ENCODE measurements at places on chromosomes 12 and 14.

GRCh38 chr12:95796982-95797289 is 6.4 kb upstream of the NTN4 start:
- DNase-seq: no peak

DNA sequence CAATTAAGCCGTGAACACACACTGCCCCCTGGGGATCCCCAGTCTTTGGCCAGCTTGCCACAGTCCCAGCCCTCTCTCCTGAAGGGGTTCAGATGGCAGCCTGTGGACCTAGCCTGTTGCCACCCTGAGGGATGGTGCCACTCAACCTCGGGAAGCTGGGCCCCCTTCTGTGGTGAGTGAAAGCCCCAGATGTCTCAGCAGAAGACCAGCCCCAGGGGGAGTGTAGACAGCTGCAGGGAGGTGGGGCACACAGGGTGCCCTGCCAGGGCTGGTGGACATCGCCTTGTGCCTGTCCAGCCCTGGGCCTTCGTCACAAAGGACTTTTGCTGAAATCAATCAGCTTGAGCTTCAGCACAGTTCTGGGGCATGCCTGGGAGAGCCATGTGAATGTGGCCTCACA is 32.4 kb downstream of the C14orf132 start:
- DNase-seq: no peak

- no peak for DNase-seq
Measured at GRCh38 chr12:43898474-43898873, 62.6 kb downstream of the TMEM117 start.

DNA sequence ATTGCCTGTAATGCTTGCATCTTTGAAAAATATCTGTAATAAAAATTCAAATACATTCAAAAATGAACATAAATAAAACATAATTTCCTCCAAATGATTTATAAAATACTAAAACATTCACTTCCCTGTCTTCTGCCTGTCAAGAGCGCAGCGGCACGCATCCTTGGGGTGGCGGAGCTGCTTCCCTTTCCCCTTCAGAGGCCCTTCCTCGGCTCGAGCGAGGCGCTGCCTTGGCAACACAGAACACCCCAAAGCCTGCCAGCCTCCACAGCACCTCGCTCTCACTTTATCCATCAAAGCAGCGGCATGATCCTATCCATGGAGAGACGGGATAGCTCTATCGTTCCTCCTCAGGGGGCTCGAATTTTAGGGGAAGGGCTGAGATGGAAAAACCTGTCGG is 146.2 kb downstream of the GXYLT1 start:
- DNase-seq: no peak

- peak; percentile 40 for DNase-seq
Measured at GRCh38 chr12:4939418-4940023, 29.8 kb downstream of the KCNA1 start.

DNA sequence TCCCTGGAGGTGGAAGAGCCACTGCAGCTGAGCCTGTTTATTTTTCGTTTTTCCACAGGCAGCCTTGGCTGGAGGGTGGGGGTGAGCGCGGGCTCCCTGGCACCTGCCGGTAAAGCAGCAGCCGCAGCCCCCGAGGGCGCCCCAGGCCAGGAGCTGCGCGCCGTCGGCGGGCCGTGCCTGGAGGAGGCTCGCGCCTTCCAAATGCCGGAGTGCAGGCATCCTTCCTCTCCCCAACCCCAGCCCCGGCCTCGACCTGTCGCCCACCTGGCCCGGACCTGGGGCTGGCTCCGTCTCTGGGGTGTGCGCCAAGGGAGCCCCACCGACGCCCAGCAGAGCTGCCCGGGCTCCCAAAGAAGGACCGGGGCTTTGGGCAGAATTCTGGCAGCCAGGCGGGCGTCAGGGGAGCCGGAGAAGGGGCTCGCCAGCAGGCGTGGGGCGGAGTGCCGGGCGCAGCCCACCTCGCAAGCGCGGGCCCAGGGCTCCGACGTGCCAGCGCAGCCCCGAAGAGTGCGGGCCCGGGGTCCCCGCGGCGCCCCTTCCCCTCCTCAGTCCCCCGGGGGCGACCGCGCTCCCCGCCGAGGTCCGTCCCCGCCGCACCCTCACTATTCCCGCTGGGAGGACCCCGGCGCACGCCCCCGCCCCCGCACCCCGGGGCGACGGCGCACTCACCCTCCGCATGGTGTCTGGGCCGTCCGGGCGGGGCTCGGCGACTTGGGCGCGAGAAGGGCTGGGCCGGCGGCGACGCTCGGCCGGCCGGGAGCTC is 130.3 kb downstream of the NDUFA12 start:
- DNase-seq: peak; percentile 54

- DNase-seq: peak; percentile 18
Measured at GRCh38 chr14:96146131-96146771, 58.4 kb upstream of the BDKRB2 start.

GRCh38 chr14:57495416-57495815 is 1.8 kb upstream of the CCDC198 start:
- no peak for DNase-seq

GRCh38 chr12:23204933-23205778 is 580.2 kb downstream of the ETNK1 start:
- DNase-seq: peak; percentile 83

GRCh38 chr12:10385166-10385613 is 4.7 kb downstream of the KLRK1 start:
- DNase-seq: no peak

DNA sequence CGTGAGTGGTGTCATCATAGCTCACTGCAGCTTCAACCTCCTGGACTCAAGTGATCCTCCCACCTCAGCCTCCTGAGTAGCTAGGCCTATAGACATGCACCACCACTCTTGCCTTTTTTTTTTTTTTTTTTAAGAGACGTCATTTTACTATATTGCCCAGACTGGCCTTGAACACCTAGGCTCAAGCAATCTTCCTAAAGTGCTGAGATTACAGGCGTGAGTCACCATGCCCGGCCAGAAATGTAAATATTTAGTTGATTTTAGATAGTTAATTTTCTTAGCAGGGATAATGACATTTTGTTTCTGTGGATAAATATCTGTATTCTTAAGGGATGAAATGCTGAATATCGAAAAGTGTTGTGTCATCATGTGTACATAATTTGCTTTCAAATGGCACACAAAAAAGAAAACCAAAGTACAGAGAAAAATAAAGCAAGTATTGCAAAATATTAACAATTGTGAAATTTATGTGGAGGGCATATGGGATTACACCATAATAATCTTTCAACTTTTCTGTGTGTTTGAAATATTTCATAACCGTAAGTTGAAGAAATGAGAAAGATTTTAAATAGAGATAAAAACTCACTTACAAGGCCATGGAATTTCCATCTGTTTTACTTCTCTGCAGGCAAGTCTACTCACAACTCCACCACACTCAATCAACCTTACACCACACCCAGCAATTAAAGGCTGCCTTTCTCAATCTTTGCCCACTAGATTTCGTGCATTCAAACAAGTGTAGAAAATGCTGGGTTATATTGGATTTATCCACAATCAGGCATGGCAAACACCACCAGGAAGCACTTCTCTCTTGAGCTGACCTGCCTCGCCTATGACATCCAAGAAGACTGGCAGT is 93.7 kb downstream of the SPTSSA start:
- no peak for DNase-seq

DNA sequence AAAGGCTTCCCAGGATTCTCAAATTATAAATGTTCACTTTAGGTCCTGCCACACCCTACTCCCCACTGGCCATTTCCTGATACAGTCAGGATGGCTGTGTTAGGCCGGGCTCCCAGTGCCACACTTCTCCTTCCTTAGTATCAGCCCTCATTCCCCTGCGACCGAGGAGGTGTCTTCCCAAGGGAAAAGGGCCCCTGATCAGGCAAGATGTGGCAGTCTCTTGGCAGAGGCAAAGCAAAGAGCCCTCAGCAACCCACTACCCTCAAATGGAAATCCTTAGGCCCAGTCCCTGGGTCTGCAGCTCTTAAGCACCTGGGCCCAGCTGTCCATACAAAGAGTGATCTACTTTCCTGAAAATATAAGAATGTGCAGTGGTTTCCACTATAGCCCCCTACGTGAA is 96.5 kb upstream of the VASH1 start:
- no peak for DNase-seq

- no peak for DNase-seq
Measured at GRCh38 chr14:74259513-74259912, 20.3 kb downstream of the VSX2 start.

GRCh38 chr12:29030006-29030405 is 119.1 kb upstream of the FAR2 start:
- no peak for DNase-seq

GRCh38 chr14:100586153-100586402 is 1.1 kb downstream of the BEGAIN start:
- no peak for DNase-seq

DNA sequence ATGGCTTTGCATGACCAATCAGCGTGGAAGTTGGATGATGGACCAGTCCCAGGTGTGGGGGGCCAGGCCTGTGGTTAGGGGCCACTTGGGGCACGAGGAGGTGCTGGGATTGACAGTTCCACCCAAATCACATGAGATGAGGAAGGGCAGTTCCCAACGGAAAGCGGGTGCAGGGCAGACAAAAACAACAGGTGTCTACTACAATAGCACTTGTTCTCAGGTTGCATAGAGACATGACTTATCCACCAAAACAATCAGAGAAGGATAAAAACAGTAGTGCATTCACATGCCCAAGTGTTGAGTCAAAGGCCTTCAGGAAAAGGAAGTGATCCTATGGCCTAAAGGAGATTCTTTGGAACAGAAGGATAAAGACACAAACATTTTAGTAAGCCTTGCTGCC is 14.6 kb upstream of the EIF2B2 start:
- no peak for DNase-seq

DNA sequence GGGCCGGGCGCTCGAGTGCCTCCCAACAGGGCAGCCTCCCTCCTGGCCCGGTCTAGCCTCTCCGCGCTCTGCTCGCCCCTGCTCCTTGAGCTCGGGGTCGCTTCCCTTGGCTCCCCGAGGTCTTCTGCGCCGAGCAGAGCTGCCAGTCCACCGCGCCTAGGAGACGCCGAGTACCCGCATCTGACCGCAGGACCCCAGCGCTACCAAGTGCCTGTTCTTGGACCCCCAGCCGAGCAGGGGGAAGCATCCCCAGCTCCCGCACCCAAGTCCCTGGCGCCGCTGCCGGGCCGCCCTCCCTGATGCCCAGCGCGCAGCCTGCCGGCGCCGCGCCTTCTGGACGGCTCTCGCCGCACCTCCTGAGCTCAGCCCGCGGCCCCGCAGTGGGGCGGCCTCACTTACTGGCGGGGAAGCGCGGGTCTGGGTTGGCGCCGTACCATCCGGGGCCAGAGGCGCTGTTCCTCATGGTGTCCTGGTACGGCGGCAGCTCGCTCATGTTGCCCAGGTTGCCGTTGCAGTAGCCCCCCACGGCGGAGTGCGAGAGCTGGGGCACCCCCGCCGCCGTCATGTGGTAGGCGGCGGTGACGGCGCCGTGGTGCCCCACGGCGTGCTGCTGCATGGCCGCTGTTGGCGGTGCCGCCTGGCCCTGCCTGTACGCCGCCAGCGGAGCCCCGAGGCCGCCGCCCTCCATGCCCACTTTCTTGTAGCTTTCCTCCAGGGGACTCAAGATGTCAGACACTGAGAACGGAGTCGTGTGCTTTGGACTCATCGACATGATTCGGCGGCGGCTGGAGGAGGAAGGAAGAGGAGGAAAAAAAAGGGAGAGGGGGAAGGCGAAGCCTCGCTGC is 1.2 kb downstream of the NKX2-1 start:
- peak; percentile 36 for DNase-seq

GRCh38 chr12:106329231-106329982 is 26.9 kb downstream of the TCP11L2 start:
- DNase-seq: no peak

- peak; percentile 80 for DNase-seq
Measured at GRCh38 chr14:22314183-22314820, 274.7 kb downstream of the DAD1 start.

DNA sequence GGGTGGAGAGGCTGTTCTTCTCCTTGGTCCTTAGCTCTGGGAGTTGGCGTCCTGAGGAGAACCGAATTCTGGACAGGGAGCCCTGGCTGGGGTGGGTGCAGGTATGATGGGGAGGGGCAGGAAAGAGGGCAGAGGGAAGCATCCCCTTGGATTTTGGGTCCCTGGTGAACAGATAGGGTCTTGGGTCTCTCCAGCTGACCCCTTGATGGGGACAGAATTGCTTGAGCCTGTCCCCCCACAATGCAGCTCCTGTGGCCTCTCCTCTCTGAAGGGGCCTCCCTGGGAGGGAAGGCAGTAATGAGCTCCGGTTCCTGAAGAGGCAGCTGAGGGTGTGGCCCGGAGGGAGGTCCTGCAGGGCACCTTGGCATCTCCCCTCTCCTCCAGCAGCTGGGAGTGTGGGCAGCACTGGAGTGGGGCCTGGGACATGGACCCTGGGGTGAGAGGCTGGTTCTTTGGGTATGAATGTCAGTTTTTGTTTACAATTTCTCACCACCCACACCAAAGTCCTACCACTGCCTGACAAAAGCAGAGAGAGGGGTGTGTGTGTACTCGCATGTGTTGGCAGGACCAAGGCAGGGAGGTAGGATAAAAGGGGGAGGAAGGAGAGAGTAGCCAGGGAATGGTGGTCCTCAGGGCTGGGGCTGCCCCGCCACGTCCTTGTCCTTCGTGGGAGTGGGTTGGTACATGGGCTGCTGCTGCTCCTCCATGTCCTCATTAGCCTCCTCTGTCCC is 7.7 kb upstream of the CEBPE start:
- DNase-seq: no peak

DNA sequence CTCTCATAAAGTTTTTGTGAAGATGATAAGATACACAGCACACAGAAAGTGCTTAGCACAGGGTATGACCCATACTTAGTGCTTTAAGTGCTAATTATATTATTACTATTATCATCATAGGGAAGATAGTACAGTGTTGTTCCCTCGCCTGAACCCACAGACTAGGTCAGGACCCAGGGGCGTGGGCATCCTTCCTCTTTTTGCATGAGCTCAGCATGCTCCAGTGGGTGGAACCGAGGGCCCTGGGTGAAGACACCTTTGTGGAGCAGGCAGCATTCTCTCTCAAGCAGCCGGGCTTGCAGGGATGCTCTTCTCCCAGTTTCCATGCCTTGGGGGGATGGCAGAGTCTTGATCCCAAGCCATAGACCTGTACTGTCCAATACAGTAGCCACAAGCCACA is 34.8 kb downstream of the CRACR2A start:
- no peak for DNase-seq

GRCh38 chr14:66351310-66351709 is 134.9 kb upstream of the CCDC196 start:
- no peak for DNase-seq

- DNase-seq: no peak
Measured at GRCh38 chr12:94235848-94236247, 87.5 kb downstream of the PLXNC1 start.

- no peak for DNase-seq
Measured at GRCh38 chr14:99497341-99497740, 16.1 kb downstream of the CCNK start.

DNA sequence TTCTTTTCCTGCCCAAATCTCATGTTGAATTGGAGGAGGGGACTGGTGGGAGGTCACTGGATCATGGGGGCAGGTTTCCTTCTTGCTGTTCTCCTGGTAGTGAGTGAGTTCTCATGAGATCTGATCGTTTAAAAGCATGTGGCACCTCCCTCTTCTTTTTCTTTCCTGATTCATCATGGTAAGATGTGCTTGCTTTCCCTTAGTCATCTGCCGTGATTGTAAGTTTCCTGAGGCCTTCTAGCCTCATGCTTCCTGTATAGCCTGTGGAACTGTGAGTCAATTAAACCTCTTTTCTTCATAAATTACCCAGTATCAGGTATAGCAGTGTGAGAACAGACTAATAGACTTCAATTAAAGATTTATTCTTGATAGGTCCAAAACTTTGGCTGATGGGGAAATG is 83.5 kb downstream of the CAND1 start:
- DNase-seq: no peak

GRCh38 chr12:47798382-47798948 is 21.2 kb downstream of the HDAC7 start:
- no peak for DNase-seq
